ENCODE measurements at places on chromosomes 4 and X.

GRCh38 chrX:30301208-30301607 lies 8.0 kb downstream of the NR0B1 start:
- DNase-seq: no peak

DNA sequence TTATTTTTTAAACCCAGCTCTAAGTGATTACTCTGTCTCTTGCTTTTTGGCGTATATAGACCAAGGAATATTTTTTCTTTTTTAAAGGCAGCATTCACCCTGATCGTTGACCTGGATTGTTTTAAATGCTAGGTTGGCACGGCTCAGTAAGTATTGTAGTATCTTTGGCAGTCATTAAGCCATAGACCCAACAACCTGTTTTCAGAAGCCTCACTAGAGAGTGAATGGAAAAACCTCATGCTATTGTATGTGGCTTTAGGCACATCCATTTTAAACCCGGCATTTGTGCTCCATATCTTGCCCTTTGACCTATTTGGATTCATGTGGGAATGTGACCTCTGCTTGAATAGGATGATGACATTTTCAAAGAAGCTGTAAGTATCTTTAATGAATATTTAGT lies 183.9 kb downstream of the SNCA start:
- DNase-seq: no peak

GRCh38 chrX:41192880-41193279 lies 107.6 kb downstream of the USP9X start:
- DNase-seq: no peak

DNA sequence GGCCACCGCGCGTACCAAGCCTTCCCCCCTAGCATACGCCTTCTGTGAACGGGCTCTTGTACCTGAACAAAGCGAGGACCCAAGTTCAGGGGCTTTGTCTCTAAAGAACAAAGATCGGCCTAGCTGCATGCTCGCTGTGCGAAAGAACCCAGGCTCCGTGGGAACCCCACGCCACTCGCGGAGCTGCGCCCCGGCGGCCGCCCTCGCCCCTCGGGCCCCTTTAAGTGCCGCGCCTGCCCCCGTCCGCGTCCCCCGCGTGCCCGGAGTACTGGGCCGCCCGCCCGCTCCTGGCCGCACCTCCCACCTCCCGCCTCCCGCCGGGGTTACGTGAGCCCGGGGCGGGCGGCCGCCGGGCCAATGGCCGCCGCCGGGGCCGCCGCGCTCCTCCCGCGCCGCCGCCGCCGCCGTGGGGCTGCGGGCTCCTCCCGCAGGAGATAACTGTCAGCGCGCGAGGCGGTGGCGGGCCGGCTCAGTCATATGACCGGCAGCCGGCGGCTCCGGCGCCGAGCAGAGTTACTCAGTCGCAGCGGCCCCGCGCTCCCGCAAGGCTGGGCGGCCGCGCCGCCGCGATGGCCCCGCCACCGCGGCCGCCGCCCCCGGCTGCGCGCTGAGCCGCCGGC lies at the start of gene FNIP2:
Gene FNIP2, plus strand, starts transcription at position 472 of the 620 bp plus-strand sequence. CDS start 187 bp downstream, outside the sequence.
- peak; percentile 96 for DNase-seq

DNA sequence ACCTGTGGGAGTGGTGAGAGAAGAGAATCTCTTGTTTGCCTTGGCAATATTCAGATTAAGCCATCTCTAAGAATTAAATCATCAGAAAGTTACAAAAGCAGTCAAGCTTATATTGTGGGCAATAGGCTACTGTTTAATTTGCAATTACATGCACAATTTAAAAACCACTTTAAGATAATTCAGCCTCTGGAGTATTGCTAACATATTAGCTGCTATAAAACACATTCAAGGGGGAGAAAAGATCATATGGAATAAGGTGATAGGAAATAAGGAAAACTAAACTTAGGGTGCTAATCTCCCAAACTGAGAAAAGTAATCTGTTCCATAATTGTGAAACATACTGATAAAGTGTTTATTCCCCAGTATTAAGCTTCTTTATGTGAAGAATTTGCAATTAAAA lies 103.9 kb downstream of the ARAP2 start:
- DNase-seq: no peak

DNA sequence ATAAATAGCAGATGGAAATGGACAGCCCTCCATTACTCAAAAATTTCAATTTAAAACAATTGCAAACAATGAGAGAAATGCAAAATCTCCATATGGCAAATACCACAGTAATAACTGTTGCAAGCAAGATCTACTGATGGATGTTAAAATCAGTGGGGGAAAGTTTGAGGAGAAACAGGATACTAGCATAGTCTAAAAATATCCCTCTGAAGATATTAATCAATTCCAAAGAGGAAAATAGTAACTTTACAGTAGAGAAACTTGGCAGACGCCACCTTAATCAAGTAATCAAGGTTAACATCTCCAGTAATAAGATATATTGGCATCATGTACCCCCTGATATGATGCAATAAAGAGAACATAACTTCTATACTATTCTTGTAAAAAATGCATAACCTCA lies 344.8 kb downstream of the ZNF674 start:
- no peak for DNase-seq

GRCh38 chr4:116755051-116755450 lies 330.3 kb downstream of the TRAM1L1 start:
- DNase-seq: no peak

- no peak for DNase-seq
Observed at GRCh38 chr4:183830438-183830985, 74.6 kb upstream of the STOX2 start.

GRCh38 chrX:49272421-49272820 lies 2.8 kb downstream of the PPP1R3F start:
- DNase-seq: no peak

- no peak for DNase-seq
Observed at GRCh38 chr4:22721204-22721603, 28.5 kb downstream of the GBA3 start.

DNA sequence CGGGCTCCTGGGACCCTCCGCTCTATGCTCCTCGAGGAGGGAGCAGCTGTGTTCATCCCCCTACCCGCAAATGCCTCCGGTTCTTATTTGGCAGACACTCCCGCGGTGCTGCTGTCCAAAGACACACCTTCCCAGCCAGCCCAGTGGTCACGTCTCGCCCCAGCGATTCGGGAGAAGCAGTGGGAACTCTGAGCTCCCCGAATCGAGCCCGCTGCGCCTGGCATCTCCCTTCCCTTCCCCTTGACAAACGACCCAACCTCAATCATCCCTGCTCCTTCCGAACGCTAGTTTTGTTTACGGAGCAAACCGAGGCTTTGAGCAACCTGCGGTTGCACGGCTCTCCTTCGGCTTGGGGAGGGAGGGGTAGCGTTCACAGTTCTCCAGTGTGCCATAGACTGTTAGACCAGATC lies 317 bp upstream of the FRMPD4 start:
- DNase-seq: peak; percentile 35

DNA sequence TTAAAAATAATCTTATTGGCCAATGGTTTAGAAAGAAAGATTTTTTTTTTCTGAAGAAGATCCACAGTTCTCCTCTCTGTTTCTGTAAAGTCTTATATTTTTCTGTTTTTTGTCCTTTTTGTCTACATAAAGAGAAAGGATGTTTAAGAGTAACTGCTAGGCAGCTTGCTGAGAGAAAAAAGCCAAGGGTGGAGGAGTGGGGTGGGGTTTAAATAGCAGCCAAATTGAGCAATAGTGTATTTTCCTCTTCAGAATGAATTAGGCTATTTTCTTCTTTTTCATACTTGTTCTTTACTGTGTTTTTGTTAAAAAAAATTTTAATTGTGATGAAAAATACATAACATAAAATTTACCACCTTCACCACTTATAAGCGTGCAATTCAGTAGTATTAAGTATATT lies 224.6 kb downstream of the SOWAHB start:
- peak; percentile 74 for DNase-seq

DNA sequence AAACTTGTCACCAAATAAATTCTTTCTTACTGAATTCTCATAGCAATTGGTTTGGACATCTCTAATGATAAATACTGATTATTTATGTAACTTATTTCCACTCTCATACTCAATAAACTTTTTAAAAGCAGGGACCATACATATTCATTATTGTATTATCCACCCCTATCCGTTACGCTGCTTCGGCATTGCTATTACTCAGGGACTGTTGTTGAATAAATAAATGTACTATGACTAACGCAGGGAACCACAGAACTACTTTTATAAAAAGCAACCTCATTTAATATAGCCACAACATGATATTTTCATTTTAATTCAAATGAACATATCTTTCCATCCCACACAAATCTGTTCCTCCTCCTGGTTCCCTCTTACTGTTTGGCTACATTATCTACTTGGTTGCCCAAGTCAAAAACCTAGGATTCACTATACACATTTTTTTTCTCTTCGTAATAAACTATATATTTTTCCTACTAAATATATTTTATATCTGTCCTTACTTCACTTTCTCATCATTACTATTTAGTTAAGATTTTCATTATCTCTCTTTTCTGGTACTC lies 14.9 kb upstream of the ANKRD50 start:
- DNase-seq: no peak

DNA sequence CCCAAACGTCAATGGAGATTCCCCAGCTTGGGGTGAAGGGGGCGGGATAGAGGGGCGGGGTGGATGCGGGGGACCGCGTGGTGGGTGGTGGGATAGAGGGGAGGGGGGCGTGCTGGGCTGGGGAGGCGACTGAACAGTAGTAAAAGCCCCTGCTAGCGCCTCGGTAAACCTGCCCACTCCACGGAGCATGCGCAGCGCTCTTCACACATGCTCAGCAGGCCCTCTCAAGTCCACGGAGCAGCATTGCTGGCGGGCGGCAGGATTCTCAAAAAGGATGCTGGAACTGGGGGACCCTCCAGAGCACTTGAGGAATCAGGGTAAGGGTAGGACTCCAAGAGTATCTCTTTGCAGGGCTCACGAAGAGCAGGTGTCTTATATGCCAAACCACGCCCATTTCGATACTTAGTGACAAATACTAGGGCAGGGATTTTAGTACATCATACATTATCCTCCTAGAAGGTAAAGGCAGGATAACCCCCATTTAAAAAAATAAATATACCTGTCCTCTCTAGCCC lies 378 bp upstream of the RPS6KA6 start:
- peak; percentile 55 for DNase-seq

- DNase-seq: no peak
Observed at GRCh38 chrX:56975611-56976010, 19.7 kb downstream of the SPIN3 start.

- no peak for DNase-seq
Observed at GRCh38 chr4:152044331-152045036, 283.7 kb upstream of the GATB start.

DNA sequence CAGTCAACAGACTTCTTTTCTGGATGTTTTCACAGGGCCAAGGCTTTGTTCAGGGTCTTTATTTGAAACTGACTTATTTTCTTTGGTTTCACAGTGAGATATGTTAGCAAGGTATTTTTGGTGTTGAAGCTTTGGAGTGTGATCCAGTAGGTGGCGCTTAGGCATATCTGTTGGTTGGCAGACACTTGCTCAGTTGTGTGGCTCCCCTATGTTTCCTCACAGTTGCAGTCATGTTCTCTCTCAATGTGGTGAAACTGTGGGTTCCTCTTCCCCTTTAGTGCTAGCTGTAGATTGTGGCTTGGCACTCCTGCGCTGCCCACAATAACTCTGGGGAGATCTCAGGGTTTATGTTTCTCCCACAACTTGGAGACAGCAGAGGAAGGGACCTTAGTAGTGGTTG lies 460.8 kb downstream of the SLITRK2 start:
- no peak for DNase-seq

DNA sequence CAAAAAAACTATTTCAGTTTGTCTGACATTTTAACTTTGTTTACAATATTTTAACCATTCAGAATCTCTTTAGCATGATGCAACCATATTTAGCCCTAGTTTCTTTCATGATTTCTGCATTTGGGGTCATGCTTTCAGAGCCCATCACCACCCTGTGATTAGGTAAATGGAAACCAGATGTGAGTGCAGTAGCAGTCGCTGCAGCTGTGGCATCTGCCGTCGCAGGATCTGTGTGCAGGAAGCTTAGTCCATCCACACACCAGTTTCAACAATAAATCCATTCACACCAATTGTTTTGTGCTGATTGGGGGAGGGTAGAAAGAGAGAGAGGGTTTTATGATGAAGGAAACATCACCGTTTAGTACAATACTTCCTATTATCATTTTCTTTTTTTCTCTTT lies 130.5 kb downstream of the CPEB2 start:
- no peak for DNase-seq

DNA sequence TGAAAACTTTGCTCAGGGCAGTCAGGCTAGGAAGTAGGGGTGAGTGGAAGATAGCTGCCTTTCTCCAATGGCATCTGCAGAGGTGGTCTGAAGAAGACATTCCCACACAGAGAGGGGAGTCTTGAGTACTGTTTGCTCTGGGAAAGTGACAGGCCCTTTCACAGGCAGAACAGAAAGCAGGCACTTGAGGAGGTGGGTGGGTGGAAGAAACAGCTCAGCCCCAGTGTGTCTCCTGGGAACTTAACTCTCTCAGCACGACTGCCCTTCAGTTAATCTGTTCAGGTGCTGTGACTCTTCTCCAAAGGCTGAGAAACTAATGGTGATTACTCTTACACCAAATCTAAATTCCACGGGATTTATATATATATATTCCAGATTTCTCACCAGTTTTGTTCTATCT lies 28.3 kb downstream of the ENOPH1 start:
- no peak for DNase-seq

- no peak for DNase-seq
Observed at GRCh38 chr4:1758306-1759121, 34.6 kb upstream of the FGFR3 start.

- DNase-seq: no peak
Observed at GRCh38 chr4:72340803-72341431, 228.1 kb downstream of the ADAMTS3 start.

DNA sequence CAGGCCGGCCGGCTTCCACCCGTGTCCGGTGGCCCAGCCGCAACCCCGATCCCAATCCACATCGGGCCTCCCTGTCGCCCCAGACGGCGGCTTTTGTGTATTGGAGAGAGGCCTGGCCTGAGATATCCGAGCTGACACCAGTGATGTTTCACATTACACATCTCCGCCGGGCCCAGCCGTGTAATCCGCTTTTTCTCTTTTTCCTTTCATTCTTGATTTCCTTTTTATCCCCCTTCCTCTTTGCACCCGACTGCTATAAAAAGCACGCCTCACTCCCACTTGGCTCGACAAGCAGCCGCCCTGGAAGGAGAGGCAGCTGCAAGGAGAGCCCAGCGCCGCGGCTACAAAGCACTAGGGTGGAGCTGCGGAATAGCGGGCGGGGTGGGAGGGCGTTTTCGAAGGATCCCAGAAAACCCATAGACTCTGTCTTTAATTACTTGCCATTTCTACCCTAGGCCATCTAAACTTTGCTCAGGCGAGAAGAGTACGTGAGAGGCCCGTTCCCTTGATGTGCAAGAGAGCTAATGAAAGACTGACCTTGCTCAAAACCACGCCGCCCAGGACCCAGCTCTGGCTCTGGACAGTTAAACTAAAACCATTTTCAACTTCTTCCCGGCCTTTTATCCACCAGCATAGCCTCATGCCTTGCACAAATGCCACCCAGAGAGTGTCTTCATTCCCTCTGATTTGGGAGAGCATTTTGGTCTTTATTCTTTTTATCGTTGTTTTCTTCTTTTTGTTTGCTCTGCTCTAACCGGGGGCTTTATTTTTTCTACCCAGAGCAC lies 3.2 kb downstream of the PITX2 start:
- no peak for DNase-seq

- no peak for DNase-seq
Observed at GRCh38 chr4:13633671-13634070, 6.1 kb upstream of the BOD1L1 start.

- no peak for DNase-seq
Observed at GRCh38 chrX:44889824-44890223, 16.8 kb downstream of the KDM6A start.

Data from GM03348 (cell line).